ENCODE measurements at places on chromosomes 3 and 15. TPM values are rescaled to one million over a fixed set of nuclear protein-coding genes. Genes with fewer than 3 reads are reported as not detected.

Gene NR1I2
- polyA plus RNA-seq, result 89.1 TPM

Gene SH3GL3
- 4.7 TPM for polyA plus RNA-seq

Gene CEP19
- 2.7 TPM for polyA plus RNA-seq

Gene C3orf20
- not detected for polyA plus RNA-seq

Gene FANCD2OS
- not detected for polyA plus RNA-seq

Gene CDHR4
- polyA plus RNA-seq, result 0.10 TPM

Gene MUC20
- polyA plus RNA-seq, result 34.5 TPM

Gene GOLGA8S
- 0.24 TPM for polyA plus RNA-seq

Gene FOXB1
- 0.03 TPM for polyA plus RNA-seq

Gene SPATA12
- polyA plus RNA-seq, result not detected

Gene C3orf85
- polyA plus RNA-seq, result 95.5 TPM

Gene AKAP13
- 68.9 TPM for polyA plus RNA-seq

Gene PLA2G4E
- polyA plus RNA-seq, result 0.43 TPM

Gene SCN5A
- polyA plus RNA-seq, result 3.5 TPM

Gene TLR9
- 0.37 TPM for polyA plus RNA-seq

Gene CISH
- 47.8 TPM for polyA plus RNA-seq

Gene CYP8B1
- polyA plus RNA-seq, result 0.75 TPM

Gene DOCK3
- 0.81 TPM for polyA plus RNA-seq

Gene ECE2
- 1.4 TPM for polyA plus RNA-seq

Gene GOLGA6L10
- polyA plus RNA-seq, result 7.4 TPM

Gene SCG3
- 10.0 TPM for polyA plus RNA-seq

Gene ISY1
- polyA plus RNA-seq, result 28.6 TPM

Gene DUOXA2
- polyA plus RNA-seq, result not detected

Gene PLCL2
- 10.2 TPM for polyA plus RNA-seq

Gene FBN1
- polyA plus RNA-seq, result 49.6 TPM

Gene SLC28A2
- polyA plus RNA-seq, result 16.8 TPM

Gene HIGD2B
- polyA plus RNA-seq, result not detected

Gene PEX11A
- 15.0 TPM for polyA plus RNA-seq

Gene UNC13C
- polyA plus RNA-seq, result 1.1 TPM

Gene GREM1
- polyA plus RNA-seq, result 26.2 TPM

Gene ARPC4
- 166 TPM for polyA plus RNA-seq

Gene SMAD6
- polyA plus RNA-seq, result 25.4 TPM

Gene KLHL6
- polyA plus RNA-seq, result 2.5 TPM

Gene CA12
- 1.0 TPM for polyA plus RNA-seq

Gene CCR3
- polyA plus RNA-seq, result 0.15 TPM

Gene CASR
- 1.9 TPM for polyA plus RNA-seq

Gene NANOGP8
- polyA plus RNA-seq, result 0.30 TPM

Gene CKMT1B
- 15.3 TPM for polyA plus RNA-seq

Gene AP2M1
- polyA plus RNA-seq, result 286 TPM

Gene MYH15
- polyA plus RNA-seq, result 1.0 TPM

Gene ERICH6
- polyA plus RNA-seq, result 0.09 TPM

Gene THBS1
- polyA plus RNA-seq, result 34.0 TPM

Gene CGNL1
- 7.8 TPM for polyA plus RNA-seq

Gene TRH
- 0.16 TPM for polyA plus RNA-seq

Gene PRSS50
- 3.1 TPM for polyA plus RNA-seq

Gene IGSF10
- polyA plus RNA-seq, result 1.7 TPM

Gene P2RY1
- polyA plus RNA-seq, result 10.9 TPM

Gene ROPN1
- polyA plus RNA-seq, result 0.16 TPM

Gene RBP2
- 2,966 TPM for polyA plus RNA-seq

Gene LRRC31
- polyA plus RNA-seq, result 11.4 TPM

Gene TIPARP
- 17.4 TPM for polyA plus RNA-seq

Gene PLSCR2
- 0.79 TPM for polyA plus RNA-seq

Gene POLQ
- 4.0 TPM for polyA plus RNA-seq

Gene KNG1
- polyA plus RNA-seq, result 5.1 TPM

Gene PEAK1
- 25.7 TPM for polyA plus RNA-seq

Gene CPN2
- polyA plus RNA-seq, result 0.09 TPM

Gene MBD4
- 38.4 TPM for polyA plus RNA-seq

Gene CLRN1
- 8.7 TPM for polyA plus RNA-seq
